ENCODE measurements at places on chromosomes 3 and 15. TPM values are rescaled to one million over a fixed set of nuclear protein-coding genes. Genes with fewer than 3 reads are reported as not detected.

Gene ROPN1B
- not detected for total RNA-seq

Gene PIF1
- total RNA-seq, result 14.0 TPM

Gene POLQ
- 5.6 TPM for total RNA-seq

Gene ZNF860
- total RNA-seq, result 1.1 TPM

Gene PROK2
- total RNA-seq, result not detected

Gene ATP8B4
- 0.99 TPM for total RNA-seq

Gene TRIM42
- not detected for total RNA-seq

Gene RTF1
- total RNA-seq, result 20.5 TPM

Gene CDHR4
- total RNA-seq, result 0.17 TPM

Gene EPHA3
- not detected for total RNA-seq

Gene GCHFR
- total RNA-seq, result 6.3 TPM

Gene ARHGEF26
- total RNA-seq, result 11.2 TPM

Gene GOLGA8J
- not detected for total RNA-seq

Gene TMOD2
- total RNA-seq, result 2.0 TPM

Gene LRRC58
- 17.4 TPM for total RNA-seq

Gene SNX4
- total RNA-seq, result 22.0 TPM

Gene KNL1
- total RNA-seq, result 9.8 TPM

Gene GASK1A
- total RNA-seq, result not detected

Gene TGM5
- total RNA-seq, result not detected

Gene ALPK3
- 0.10 TPM for total RNA-seq

Gene GOLGA8T
- total RNA-seq, result 1.7 TPM

Gene AADACL2
- not detected for total RNA-seq

Gene GOLIM4
- total RNA-seq, result 17.3 TPM

Gene PCOLCE2
- total RNA-seq, result 23.6 TPM

Gene VPS13C
- 10.9 TPM for total RNA-seq

Gene CIP2A
- 22.8 TPM for total RNA-seq

Gene HIGD2B
- not detected for total RNA-seq

Gene GAP43
- 0.15 TPM for total RNA-seq

Gene UACA
- total RNA-seq, result 25.9 TPM

Gene RLBP1
- total RNA-seq, result 0.13 TPM

Gene PARP3
- 11.0 TPM for total RNA-seq

Gene P2RY1
- total RNA-seq, result 0.56 TPM

Gene VIPR1
- total RNA-seq, result 1.7 TPM

Gene HDC
- total RNA-seq, result 0.12 TPM

Gene UNC13C
- not detected for total RNA-seq

Gene MESP2
- 0.24 TPM for total RNA-seq

Gene ZNF662
- not detected for total RNA-seq

Gene CCR2
- total RNA-seq, result not detected

Gene SLC35G2
- total RNA-seq, result 23.6 TPM

Gene SLC22A14
- 0.05 TPM for total RNA-seq

Gene KCNAB1
- not detected for total RNA-seq

All from A549 treated with Hydrocortisone at 1 μM for 4 hours (cell line).